ENCODE measurements at places on chromosomes 6 and 20.
A peak's percentile ranks its signal among the peaks of the same experiment; 100 is the strongest.

DNA sequence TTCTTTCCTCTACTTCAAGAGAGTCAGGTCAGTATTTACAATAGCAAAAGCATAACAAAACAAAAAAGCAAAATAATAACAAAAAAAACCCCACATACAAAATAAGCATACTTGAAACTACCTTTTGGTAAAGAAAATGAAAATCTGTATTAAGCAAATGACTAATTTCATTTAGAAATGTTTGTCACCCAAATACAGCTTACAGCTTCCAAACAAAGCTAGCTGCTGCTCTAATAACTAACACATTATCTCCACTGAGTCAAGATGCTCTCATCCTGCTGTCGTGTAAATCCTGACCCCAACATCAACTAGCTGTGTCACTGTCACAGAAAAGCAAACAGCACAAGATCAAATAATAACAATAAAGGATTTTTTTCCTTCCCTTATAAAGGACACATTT lies 21.7 kb downstream of the MAP7 start:
- no peak for DNase-seq

DNA sequence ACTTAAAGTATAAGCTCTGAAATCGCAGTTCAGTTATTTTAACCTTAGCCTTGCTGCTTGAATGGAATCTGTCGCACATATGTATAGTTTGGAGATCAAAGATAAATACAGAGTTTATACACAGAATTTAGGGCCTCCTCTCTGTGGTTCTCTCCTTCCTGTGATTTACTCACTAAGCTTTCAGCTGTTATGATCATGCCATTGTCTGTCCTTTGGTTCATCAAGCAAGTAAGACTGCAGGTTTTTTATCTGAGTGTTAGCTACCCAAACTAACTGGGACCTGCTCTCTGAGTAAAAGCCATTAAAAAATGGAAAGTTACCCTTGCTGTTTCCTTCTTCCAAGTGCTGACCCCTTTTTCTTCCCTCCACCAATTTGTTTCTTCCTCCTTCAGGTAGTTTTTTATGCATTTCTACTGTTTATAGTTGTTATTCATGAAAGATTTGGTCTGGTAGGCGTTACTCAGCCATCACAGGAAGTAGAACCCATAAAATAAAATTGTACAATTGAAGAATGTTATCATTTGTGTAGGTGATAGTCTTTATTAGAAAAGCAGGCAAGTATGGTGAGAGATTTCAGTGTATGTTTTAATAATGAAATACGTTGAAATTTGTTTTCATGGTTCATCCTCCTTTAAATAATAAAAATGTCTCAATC lies 33.7 kb upstream of the SUMO4 start:
- no peak for DNase-seq

DNA sequence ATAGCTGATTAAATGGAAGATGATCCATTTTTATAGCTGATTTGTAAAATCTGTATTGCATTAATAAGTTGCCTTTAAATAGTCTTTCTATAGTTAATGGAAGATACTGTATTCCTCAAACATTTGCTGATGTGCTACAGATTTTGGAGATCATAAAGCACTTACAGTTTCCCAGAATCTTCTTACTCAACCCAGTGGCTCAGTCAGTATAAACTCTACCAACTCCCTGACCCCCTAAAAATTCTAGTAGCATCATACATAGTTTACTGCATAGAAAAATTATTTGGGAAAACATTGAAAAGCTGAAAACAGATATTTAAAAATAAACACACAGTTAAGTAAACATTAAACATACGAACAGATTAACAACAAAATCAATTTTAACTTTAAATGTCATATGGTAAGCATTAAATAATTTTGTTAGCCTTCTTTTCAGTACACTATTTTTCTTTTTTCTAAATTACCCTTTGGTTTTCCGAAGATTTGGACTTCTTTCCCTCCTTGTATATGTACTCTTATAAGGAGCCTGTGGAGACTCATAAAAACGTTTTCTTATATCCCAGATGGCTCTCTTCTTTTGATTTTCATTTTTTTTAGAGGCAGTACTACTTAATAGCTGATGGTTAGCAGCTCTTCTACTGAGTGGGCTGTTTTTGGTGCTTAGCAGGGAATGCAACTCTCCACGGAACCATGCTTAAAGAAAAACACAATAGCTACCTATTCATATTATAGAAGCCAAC lies 62.7 kb upstream of the BMP5 start:
- DNase-seq = no peak

GRCh38 chr6:131949620-131949908 lies 1.6 kb downstream of the CCN2 start:
- peak; percentile 42 for DNase-seq

- DNase-seq = no peak
Observed at GRCh38 chr6:119077391-119077642, 1.1 kb downstream of the FAM184A start.

- DNase-seq = no peak
Observed at GRCh38 chr20:23629017-23629541, 8.7 kb downstream of the CST3 start.

DNA sequence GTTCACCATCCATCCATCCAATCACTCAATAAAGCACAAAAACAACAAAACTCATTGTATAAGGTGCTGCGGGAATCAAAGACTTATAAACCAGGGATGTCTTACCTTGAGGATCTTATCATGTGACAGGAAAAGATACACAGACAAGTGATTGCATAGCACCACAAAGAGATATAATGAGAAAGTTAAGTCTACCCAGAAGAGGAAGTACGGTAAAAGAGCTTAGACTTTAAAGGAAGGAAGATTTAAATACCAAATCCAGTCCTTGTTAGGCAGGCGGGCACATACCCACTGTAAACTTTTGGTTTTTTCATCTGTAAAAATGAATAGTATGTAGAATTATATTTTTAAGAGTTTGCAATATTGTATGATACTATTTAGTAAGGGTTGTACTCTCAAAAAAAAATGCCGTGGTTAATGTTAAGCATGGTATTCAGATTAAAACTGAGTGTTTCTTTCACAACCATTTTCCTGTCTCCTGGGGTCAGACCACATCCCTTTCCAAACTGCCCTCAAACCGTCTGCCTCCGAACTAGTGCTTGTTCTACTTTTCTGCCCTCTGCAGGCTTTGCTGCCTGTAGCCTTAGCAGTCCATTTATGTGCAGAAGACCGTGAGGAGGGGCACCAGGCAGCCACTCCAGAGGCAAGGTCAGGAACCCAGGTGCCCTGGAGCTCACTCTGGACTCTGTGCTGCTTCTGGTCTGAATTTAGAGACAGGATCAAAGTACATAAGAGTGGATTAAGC lies 179.5 kb upstream of the SYNDIG1 start:
- no peak for DNase-seq

DNA sequence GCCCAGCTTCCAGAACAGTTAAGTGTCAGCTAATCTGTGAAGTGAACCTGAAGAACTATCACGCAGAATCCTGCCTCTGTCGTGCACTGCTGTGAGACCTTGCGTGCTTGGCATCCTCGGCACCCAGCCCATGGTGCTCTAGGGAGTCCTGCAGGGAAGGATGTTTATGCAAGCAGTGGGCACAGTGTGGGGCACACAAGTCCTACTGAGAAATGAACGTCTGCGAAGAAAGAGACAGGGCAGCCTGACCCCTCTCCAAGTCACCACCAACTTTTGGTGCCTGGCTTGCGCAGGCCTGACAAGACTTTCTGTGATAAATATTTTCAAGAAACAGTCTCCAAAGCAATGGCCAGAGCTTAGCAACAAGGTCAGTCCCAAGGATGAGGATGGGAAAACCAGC lies 68.0 kb downstream of the MYH7B start:
- DNase-seq = no peak
